ENCODE measurements at places on chromosomes 3 and 15.

DNA sequence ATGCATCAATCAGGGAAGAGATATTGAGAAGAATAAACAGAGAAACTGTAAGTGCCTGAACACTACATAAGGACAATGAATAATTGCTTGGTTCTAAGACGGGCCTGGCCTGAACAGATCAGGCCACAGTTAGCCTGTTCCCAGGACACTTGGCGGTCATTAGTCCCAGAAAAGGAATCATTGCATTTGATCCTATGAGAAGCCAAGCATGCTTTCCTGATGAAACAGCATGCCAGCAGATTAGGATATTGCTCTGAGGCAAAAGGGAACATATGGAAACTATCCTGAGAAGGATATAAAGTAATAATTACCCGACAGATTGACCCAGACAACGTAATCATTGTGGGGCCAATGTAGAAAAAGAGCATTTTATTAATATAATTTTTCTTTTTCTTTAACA, 51.9 kb downstream of the STRIT1 start:
- DNase-seq: no peak

DNA sequence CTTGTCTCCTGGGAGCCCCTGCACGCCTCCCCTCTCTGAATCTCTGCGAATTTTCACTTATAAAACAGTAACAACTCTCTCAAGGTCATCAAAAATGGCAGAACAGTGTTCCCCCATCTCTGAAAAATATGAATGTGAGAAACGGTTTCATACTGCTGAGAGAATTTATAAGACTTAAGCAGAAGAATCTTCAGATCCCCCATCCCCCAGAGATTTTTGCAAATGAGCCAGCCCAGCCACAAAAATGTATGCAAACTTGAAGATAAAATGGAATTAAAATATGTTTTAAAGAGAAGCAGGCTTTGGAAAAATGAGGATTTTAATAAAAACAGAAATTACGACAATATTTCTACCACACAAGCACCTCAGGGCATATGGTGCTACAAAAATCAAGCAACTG, 173.0 kb downstream of the STT3B start:
- no peak for DNase-seq

DNA sequence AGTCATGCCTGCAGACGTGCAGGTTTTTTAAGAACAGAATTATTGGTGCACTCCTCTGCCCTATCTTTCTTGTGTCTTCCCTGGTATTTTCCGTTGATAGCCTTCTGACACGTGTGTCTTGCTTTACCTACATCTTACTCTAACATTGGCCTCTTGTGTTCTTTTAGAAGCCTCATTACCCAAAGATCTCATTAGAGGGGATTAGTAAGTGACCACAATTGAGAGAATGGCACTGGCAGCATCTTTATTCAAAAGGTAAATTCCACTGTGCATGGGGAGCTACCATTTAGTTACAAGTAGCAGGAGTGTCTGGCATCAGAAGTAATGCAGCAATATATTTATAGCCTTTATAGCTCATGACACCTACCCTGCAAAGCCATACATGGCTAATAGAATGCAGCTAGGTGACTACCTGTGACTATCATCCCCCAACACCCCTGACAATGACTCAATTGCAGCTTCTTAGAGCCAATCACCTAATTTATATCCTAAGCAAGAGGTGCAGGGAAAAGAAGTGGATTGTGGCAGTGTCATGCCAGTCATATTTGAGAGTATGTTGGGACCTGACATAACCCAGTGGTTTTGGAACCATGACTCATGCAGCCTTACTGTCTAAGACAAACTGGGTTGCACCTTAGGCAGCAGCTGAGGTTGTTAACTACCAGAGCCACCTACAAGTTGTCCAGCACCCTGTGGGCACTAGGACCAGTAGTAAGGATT, 164.8 kb downstream of the GRM7 start:
- no peak for DNase-seq

- DNase-seq: no peak
Measured at GRCh38 chr15:62394079-62394478, 229.0 kb upstream of the C2CD4B start.

DNA sequence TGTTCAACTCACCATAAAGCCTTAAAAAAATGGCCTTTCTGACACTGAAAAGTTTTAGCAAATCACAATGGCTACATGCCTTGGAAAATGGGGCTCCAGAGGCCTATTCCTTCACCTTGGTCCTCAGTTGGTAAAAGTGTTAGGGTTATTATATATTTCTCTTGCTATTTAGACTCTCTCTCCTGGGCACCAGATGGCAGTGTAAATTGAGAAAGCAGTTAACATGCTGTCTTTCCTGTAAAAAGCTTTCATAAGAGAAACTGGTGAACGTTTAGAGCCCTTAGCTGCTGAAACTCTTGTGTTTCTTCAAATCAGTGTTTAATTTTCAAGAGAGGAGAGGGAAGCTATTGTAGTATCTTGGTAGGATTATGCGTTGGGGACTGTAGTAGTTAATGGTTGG, 89.9 kb downstream of the LRTM1 start:
- DNase-seq: no peak

DNA sequence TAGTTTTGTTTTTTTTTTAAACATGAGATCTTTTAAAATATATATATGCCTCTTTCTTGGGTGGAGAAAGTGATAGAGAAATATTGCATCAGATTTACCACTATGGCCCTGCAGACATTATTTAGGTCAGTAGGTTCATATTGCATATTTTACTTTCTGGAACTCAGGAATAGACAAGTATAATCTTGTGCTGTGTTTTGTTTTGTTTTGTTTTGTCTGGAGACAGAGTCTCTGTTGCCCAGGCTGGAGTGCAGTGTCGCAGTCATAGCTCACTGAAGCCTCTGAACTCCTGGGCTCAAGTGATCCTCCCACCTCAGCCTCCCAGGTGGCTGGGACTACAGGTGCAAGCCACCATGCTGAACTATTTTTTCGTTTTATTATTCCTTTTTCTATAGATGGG, 21.5 kb upstream of the DUT start:
- DNase-seq: no peak

GRCh38 chr15:40115670-40116093, 7.0 kb upstream of the BMF start:
- peak; percentile 38 for DNase-seq

GRCh38 chr3:148006508-148006907, 597.3 kb downstream of the ZIC1 start:
- DNase-seq: no peak

GRCh38 chr3:74661672-74662071, 47.2 kb upstream of the CNTN3 start:
- DNase-seq: no peak

GRCh38 chr3:52532517-52532837, 1.2 kb downstream of the NT5DC2 start:
- peak; percentile 14 for DNase-seq

GRCh38 chr3:41652931-41653330, 309.0 kb downstream of the ULK4 start:
- DNase-seq: no peak

GRCh38 chr3:156459434-156459833, 95.5 kb downstream of the SSR3 start:
- no peak for DNase-seq

- DNase-seq: no peak
Measured at GRCh38 chr15:52121896-52122295, 9.3 kb upstream of the BCL2L10 start.

GRCh38 chr3:16514021-16514700, 662 bp upstream of the RFTN1 start:
- DNase-seq: no peak

GRCh38 chr3:43620831-43621655, 768 bp downstream of the ANO10 start:
- DNase-seq: no peak

- DNase-seq: no peak
Measured at GRCh38 chr15:59457103-59457502, 19.1 kb downstream of the FAM81A start.

GRCh38 chr15:80822256-80822655, 43.1 kb downstream of the CEMIP start:
- no peak for DNase-seq

GRCh38 chr3:64099316-64099715, 76.0 kb upstream of the PSMD6 start:
- no peak for DNase-seq

DNA sequence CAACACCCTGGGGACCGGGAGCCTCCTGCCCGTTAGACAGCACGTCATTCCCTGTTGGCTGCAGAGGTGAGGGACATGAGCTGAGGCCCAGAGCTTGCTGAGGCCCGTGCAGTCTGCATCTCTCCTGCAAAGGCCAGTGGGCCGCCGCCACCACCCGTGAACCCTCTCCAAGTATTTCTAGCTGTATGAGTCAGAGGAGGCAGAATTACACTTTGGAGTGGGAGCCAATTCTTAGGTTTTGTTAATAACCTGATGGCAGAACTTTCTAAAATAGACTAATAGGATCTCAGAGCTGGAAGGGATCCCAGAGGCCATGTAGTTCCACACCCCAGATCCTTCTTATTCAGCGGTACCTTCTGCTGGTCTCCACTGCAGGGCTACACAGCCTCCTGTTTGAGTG, 335.2 kb upstream of the CTDSPL start:
- no peak for DNase-seq

DNA sequence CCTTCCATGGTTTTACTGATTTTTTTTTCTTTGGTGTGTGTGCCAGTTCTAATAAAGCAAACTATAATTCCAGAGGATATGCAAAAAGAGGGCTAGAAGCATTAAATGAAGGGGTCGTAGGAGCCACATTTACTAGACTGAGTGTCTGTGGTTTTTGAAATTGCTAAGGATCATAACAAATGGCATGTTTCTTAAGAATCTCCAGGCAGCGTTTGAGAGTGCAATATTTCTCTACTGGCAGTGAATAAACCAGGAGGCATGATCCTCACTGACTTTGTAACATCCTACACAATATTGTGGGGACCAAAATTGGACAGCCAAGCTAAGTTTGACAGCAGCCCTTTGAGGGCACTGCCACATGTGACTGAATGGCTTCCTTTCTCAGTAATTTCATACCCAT, 115.9 kb upstream of the CCNL1 start:
- DNase-seq: no peak

DNA sequence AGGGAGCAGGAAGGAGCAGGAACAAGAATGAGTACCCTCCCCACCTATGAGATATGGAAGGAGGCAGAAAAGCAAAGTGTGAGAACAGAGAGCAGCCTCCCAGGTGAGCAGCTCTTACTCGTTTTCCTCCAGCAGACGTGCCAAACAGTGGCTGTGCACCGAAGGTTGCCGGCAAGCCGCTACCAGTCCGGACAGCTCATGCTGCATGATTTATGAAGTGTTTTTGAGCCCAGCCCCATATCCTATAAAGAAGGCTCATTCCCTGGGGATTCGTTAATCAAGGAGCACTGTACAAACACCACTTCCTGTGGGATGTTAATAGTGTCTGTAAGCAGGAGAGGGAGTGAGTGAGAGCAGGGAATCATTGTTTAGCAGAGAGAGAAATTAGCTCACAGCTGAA, 118.3 kb upstream of the FOXB1 start:
- no peak for DNase-seq

GRCh38 chr15:47364230-47365141, 352.8 kb upstream of the SEMA6D start:
- DNase-seq: no peak

- DNase-seq: no peak
Measured at GRCh38 chr15:62075595-62076277, 9.0 kb downstream of the C2CD4A start.

- DNase-seq: no peak
Measured at GRCh38 chr3:173725507-173725906, 328.0 kb downstream of the NLGN1 start.

- no peak for DNase-seq
Measured at GRCh38 chr3:4940985-4941384, 38.3 kb upstream of the BHLHE40 start.

- DNase-seq: no peak
Measured at GRCh38 chr15:48796930-48797329, 13.9 kb downstream of the CEP152 start.

- no peak for DNase-seq
Measured at GRCh38 chr15:52181938-52182780, 9.0 kb downstream of the GNB5 start.

- no peak for DNase-seq
Measured at GRCh38 chr3:100073714-100074307, 40.5 kb downstream of the FILIP1L start.

DNA sequence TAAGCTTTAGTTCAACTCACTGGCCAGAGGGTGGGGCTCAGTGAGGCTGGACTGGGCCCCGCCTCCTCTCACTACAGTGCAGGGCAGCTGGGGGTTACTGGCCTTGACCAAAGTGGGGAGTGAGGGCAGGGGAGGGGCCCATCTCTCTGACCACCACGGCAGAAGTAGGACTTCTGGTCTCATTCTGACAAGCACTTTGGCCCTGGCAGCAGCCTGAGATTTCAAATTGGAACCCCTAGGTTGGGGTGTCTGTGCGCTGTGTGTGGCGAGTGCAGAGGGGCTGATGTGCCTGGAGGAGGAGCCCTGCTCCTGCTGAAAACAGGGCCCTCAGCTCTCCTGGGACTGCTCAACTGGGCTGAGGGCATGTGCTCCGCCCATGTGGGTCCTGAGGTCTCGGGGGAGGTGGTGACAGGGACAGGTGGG, 60.3 kb upstream of the RPL32 start:
- no peak for DNase-seq

DNA sequence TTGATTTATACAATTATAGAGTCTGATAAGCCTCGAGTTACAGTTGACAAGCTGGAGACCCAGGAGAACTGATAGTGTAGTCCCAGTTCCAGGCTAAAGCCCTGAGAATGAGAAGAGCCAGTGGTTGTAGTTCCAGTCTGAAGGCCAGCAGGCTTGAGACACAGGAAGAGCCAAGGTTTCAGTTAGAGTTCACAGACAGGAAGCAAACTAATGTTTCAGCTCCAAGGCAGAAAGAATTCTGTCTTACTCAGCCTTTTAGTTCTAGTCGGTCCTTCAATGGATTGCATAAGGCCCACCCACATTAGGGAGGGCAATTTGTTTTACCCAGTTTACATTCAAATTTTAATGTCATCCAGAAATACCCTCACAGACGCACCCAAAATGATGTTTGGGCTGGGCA, 102.7 kb downstream of the CDIN1 start:
- DNase-seq: no peak

DNA sequence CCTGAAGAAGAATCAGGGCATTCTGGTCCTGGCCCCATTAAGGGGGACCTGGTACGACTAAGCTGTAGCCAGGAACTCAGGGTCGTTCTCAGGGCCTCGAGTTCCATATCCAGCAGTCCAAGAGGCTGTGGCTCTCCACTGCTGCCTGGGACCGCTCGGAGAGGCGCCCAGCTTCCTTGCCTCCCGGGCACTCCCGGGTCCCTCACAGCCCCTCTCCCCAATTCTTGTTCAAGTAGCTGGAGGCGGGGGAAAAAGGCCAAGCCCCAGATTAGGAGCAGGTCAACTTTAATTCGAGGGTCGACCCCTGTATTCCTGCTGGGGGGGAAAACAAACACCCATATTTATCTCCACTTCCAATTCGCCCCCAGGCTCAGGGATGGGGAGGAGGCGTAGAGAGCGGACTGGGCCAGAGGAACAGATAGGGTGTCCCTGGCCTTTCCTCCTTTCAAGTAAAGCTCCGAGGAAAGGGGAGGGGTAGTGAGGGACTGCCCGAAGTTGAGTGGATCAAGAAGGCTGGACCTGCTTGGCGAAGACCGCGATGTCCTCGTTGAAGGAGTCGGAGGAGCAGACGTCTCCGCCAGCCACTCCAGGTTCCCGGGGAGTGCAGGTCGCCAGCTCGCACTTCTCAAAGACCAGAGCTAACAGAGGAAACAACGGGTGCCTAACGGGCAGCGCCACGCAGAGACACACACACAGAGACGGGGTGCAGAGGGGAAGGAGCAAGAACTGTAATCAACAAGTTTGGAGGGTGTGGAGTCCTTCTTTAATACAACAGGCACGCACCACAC, 4.4 kb downstream of the MEIS2 start:
- no peak for DNase-seq
